Activated B cell treated with CpG ODN at 0.5 μM for 24 hours (primary cell): ENCODE measurements at places on chromosomes 6 and 20. TPM values are rescaled to one million over a fixed set of nuclear protein-coding genes. Genes with fewer than 3 reads are reported as not detected.

- no peak for DNase-seq
Measured at GRCh38 chr6:121437851-121438651, 2.6 kb downstream of the GJA1 start.

- no peak for DNase-seq
Measured at GRCh38 chr6:80156221-80156620, 49.8 kb downstream of the BCKDHB start.

- DNase-seq: no peak
Measured at GRCh38 chr6:168052291-168052891, 26.6 kb downstream of the FRMD1 start.

- no peak for DNase-seq
Measured at GRCh38 chr6:17120019-17120418, 18.2 kb downstream of the STMND1 start.

DNA sequence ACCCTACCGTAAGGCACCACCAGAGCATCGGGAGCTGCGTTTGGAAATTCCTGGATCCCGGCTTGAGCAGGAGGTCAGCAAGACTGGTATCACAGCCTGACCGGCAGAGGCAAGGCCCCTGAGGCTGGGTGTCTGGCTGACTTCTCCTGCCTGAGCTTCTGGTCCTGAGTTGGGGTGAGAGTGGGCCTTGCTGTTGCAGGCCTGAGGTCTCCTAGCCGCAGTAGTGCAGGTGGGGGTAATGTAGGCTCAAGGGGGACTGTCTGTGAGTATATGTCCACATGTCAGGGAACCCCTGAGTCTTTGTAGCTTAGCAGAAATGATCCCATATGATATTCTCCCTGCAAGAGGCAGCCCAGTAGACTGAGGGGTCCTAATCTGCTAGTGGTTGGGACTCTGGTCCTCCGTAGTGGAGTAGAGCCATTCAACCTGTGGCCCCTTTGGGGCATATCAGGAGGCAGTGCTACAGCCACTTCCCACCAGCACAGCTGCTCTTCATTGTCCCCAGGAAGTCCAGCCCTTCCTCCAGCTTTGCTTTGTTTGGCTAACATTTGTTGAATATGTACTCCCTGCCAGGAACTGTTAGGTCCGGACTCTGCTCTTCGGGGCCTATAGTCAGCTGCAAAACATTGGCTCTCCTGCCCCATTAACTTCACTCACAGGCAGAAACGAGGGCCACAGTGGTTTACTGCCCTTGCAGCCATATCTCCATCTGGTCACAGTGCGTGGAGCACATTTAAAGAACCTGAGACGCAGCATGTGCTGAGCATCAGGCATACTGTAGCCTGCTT lies 10.9 kb downstream of the LRRC73 start:
- DNase-seq: no peak

DNA sequence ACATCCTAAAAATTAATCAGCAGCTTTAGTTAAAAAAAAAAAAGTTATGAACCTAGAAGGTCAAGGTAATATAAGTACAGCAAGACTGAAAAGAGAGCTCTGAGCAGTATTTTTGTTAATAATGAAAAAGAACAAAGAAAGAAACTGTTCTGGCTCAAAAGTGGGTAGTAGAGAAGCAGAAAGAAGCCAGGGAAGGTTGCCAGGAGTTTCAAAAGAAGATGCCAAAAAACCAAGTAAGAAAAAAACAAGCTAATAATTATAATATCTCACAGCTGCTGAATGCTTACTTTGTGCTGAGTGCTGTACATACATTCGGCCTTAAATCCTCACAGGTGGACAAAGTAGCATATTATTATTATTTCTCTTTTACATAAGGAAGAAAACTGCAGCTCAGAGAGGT lies 31.9 kb downstream of the NRSN1 start:
- no peak for DNase-seq

GRCh38 chr6:111427341-111428116 lies 55.5 kb downstream of the REV3L start:
- no peak for DNase-seq

SRSF6 gene
- total RNA-seq: 172 and 192 TPM in 2 replicates

ARMH2 gene
- total RNA-seq: 2.1 and 2.3 TPM in 2 replicates
